ENCODE measurements at places on chromosomes 7 and 10.

DNA sequence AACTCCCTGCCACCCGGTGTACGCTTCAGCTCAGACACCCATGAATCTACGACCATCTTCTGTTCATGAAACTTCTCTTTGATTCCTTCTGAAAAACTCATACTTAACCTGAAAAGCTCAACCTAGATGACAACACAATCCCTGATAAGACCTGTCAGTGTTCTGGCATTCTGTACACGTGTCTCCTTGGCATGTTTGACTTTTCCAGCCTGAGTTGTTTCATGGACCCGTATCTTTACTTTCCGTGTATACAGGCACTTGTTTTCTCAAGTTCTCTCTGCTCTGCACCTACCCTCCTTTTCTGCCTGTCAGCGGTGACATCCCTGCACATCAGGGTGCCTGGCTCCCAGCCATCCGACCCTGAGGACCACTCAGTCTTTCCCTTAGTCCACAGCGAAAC is 103.3 kb downstream of the LARP4B start:
- no peak for DNase-seq

DNA sequence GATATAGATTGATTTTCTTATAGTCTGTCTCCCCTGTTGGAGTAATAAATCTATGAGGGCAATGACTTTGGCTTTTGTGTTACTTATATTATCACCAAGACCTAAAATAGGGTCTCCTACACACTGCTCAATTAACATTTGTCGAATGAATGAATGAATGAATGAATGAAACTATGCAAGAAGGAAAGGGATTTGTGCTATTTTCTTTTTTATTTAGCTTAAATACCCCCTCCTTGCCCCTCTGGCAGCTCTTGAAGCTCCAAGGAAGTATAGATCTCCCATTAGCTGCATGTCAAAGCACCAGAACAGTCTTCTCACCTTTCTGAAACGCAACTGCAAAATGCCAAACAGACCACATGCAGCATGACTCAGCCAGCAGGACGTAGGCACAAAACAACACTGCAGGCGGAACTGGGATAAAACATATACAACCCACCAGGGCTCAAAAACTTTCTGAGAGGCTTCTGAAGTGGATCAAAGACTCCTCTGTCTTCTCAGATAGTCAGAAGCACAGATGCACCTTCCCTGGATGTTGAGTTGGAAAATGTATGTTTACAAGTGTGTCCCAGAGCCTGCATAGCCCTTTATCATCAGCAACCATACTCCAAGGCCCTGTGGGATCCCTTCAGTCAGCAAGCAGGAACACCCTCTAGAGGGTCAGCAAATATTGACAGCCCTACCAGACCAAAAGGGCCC is 187.8 kb downstream of the NPSR1 start:
- DNase-seq, result no peak

GRCh38 chr10:11443468-11444154 is 167.8 kb downstream of the USP6NL start:
- DNase-seq, result no peak

DNA sequence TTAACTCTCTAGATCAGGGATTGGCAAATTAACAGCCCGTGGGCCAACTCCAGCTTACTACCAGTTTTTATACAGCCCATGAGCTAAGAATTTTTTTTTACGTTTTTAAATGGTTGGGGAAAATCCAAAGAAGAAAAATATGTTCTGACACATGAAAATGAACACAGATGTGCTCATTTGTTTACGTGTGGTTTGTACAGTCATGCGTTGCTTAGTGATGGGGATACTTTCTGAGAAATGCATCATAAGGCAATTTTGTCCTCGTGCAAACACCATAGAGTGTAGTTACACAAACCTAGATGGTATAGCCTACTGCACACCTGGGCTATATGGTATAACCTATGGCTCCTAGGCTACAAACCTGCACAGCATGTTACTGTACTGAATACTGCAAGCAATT is 8.3 kb upstream of the SMKR1 start:
- peak; percentile 49 for DNase-seq

Measured in skeletal muscle cell (primary cell).